ENCODE measurements at places on chromosomes 3 and 15. TPM values are rescaled to one million over a fixed set of nuclear protein-coding genes. Genes with fewer than 3 reads are reported as not detected.

GRCh38 chr3:52153389-52154096 is 680 bp downstream of the POC1A start:
- peak; percentile 38 for DNase-seq

- DNase-seq, result no peak
Measured at GRCh38 chr3:40019376-40019775, 210.0 kb downstream of the MYRIP start.

DNA sequence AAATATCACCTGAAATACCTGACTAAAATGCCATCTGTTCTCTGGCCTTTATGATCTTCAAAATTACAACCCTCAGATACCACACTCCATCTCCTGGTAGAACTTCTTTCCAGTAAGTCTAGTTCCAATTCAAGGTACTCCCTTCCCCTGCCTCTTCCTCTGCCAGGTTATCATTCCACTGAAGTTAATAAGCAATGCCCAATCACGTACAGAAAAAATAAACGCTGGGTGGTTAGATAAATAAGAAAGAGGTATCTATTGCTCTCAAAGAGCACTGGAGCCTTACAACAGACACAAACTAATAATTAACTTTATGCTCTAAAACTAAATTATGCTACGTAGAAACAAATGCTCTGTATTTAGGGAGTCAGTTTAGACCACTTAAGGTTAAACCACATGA is 112.5 kb downstream of the MYO9A start:
- DNase-seq, result no peak

DNA sequence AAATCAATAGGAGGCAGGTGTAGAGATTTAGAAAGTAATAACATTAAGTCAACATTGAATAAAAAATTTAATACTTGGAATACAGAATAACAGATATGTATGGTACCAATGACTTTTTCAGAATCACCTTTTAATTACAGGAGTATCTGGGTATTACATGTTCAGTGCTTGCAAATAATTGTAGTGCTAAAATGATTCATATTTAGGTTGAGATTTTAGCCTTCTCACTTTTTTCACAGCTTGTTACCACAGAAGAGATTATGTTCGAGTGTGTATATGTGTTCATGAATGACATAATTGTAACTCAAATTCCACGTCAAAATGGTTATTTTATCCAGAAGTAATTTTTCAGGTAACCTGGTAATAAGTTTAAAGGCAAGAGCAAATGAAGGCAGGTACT is 187.9 kb upstream of the TBL1XR1 start:
- no peak for DNase-seq

GRCh38 chr3:194707147-194707540 is 21.5 kb downstream of the FAM43A start:
- DNase-seq, result no peak

GRCh38 chr3:5035692-5036391 is 56.6 kb downstream of the BHLHE40 start:
- no peak for DNase-seq

DNA sequence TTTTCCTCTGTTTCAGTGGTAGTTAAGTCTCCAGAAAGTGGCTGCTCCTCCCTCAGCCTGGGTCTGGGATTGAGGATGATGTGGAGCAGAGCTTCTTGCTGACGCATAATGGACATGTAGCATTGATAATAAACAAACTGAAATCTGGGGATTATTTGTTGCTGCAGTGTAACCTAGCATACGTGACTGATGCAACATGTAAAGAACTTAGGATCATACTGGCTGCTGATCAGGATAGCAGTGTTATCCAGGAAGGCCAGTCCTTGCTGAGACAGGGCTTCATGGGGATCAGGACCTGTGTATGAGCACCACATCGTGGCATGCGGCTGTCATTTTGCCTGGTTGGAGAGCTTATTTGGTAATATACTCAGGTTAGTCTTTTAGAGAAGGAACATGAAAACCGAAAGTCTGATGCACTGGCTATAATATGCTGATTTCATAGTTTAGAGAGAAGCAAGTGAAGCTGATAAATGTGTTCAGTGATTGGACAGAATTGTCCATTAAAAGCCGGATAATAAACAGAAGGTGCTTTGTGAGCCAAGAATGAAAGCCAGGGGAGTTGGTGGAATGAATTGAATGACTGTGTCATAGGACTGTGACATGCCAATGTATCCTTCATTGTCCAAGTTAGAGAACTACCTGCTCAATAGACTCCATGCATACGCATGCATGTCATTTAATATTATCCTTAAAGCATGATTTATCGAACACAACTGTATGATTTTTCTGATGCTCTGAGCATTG is 4.1 kb downstream of the MINAR1 start:
- no peak for DNase-seq

DNA sequence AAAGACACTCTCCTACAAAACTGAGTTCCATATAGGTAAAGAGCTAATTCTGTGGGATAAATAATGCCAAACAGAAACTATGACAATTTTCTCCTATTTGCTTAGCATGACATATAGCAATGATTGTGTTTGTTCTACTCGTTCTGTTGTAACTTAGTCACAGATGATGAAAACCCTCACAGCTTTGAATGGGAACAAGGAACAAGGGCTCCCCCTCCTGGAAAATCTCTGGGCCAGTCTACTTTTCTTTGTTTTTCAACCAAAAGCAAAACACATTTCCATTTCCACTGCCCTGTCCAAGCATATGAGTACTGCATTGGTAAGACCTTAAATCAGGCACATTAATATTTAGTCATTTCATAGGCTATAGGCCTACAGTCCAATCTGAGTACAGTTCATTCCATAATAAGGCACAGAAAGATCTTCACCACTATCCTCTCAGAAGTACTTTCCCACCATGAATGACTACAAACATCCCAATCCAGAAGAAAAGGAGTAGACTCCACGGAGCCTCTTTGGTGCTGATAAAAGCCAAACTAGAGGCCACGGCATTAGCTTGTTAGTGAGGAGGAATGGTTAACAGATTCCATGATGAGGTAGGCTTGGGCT is 67.1 kb downstream of the ATP8B4 start:
- peak; percentile 91 for DNase-seq

Gene NEK10
- polyA plus RNA-seq, result 3.5 TPM
